ENCODE measurements at places on chromosomes 7 and 10.
A peak's percentile ranks its signal among the peaks of the same experiment; 100 is the strongest.

- no peak for DNase-seq
Observed at GRCh38 chr7:108604307-108605077, 34.8 kb downstream of the DNAJB9 start.

DNA sequence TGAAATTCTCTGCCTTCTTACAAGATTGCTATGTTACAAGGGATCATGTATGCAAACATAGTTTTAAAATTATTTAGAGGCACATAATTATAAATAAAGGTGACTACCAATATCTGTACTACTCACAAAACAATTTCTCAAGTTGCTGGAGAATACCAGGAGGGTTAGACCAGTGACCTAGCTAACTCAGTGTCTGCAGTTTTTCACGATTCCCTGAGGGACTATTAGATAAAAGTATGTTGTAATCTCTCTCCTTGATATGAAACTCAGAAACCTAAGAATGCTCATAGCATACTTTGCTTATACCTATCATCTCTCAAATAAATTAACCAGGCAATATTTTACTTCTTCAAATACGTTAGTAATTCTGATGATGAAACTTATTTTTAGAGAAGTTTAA, 534.0 kb upstream of the ANKRD30A start:
- DNase-seq = no peak

DNA sequence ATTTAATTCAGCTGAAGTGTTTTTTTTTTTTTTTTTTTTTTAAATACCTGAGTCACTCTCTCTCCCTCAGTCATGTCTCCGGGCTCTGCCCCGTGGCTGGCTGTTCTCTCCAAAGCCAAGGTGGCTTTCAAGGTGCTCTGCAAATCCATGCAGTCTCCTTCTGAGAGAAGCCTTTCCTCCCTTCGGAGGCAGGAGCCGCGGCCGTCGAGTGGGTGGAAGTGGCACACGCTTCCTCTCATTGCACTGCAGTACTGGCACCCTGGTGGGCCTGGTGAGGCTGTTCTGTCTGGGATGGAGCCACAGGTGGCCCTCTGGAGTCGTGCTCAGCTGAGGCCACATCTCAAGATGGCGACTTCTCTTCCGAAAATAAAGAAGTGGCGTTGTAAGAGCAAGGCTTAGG, 221.8 kb downstream of the GLRX3 start:
- peak; percentile 4 for DNase-seq

DNA sequence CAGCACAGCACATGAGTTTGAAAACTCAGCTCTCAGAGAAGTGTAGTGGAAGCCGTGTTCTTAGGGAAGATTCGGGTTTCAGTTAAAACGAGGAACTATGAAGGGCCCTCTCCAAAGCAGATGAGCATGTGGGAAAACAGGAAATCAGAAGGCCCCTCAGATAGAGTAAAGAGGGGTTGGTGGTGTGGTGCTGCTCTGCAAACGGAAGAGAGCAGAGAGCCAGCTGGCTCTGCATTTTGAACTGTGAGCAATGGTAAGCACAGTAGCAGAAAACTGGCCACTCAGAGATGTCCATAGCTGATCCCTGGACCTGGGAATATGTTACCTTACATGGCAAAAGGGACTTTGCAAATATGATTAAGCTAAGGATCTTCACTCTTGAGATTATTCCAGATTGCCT, 27.9 kb upstream of the CUL1 start:
- no peak for DNase-seq

DNA sequence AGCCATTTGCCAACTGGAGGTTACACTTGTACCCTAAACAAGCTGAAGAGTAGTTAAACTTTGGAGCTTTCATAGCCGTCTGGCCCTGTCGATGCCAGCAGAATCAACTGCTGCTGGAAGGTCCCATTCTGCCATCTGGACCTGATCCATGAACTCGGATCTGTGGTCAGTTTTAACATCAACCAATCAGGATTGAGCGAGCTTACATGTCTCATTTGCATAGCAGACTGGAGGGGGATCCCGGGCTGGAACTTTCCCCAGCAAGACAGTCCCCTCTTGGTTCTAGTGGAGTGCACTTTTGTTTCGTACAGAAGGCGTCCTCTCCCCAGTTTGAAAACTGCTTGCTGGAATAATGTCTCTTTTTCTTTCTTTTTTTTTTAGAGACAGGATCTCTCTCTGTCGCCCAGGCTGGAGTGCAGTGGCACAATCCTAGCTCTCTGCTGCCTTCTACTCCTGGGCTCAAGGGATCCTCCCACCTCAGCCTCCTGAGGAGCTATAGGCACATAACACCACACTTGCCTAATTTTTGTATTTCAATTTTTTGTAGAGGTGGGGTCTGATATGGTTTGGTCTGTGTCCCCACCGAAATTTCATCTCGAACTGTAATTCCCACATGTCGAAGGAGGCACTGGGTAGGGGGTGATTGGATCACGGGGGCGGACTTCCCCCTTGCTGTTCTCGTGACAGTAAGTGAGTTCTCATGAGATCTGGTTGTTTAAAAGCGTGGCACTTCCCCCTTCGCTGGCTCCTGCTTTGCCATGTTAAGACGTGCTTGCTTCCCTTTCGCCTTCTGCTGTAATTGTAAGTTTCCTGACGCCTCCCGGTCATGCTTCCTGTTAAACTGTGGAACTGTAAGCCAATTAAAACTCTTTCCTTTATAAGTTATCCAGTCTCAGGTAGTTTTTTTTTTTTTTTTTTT, 42.8 kb upstream of the SEPHS1 start:
- DNase-seq = no peak
